CD8-positive, alpha-beta T cell (primary cell): ENCODE measurements at places on chromosomes 5 and 9.

- DNase-seq: no peak
Observed at GRCh38 chr9:121676926-121677325, 25.5 kb downstream of the DAB2IP start.

- DNase-seq: no peak
Observed at GRCh38 chr5:146240951-146241350, 37.5 kb downstream of the RBM27 start.

DNA sequence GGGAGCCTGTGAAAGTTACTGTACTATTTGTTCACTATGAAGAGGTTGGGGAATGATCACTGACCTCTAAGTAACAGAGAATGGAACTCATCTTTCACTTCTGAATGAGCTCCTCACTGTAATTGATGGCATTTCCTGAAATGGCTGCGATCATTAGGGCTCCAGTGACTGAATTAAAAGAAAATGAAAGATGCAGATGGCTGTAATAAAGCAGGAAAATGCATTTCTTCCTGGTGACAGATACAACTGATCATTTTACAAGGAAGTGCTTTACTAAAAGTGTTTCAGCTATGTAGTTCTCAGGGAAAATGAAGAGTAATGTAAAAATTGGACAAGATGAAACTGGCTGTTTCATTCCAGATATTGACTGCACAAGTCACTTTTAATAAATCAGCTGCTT lies 1200.6 kb upstream of the NUDT12 start:
- no peak for DNase-seq

DNA sequence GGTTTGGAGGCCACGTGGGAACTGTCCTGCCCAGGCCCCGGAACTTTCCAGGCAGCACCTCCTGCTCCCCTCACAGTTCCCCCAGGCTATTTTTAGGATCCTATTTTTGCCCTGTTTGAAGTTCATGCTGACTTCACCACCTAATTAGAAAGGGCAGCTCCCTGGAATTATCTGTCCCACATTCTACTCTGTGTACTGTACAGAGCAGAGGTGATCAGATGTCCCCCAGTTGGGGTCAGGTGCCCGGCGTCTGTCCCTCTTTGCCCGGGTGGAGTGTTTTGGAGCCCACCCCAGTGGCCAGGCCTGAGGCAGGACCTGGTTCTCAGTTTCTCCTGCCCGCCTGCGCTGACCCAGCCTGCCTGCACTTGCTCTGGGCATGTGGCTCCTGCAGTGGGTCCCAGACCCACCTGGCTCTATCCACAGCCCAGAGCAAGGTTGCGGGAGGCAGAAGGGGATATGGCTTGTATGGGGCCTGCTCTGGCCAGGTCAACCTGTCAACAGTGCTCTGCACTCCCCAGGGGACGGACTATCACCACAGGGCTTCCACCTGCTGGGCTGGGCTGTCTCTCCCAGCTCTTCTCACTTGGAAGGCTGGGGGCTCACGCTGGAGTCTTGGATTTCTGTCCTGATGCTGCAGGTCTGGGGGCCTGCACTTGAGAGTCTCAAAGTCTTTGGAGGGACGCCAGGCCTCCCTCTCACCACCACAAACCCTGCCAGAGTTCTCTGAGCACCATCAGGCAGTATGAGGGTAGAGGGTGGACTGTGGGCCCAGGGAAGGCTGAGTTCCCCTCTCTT lies 268.3 kb downstream of the GADD45G start:
- DNase-seq: no peak

DNA sequence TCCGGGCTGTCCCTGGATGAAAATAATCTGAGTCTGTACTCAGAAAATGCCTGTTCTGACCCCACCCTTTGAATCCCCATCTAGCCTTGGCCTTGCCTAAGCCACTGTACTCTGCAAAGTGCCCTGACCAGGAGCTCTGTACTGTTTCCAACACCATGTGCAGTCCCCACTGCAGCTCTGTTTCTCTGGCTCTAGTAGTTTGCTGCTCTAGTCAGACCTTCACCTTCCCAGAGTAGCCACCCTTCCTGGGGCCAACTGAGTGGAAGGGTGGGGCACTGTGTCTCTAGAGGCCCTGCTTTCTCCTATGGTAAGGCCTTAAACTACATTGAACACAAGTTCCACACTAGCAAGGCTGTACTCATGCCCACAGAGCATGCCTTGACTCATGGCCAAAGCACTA lies 31.9 kb downstream of the P4HA2 start:
- no peak for DNase-seq

DNA sequence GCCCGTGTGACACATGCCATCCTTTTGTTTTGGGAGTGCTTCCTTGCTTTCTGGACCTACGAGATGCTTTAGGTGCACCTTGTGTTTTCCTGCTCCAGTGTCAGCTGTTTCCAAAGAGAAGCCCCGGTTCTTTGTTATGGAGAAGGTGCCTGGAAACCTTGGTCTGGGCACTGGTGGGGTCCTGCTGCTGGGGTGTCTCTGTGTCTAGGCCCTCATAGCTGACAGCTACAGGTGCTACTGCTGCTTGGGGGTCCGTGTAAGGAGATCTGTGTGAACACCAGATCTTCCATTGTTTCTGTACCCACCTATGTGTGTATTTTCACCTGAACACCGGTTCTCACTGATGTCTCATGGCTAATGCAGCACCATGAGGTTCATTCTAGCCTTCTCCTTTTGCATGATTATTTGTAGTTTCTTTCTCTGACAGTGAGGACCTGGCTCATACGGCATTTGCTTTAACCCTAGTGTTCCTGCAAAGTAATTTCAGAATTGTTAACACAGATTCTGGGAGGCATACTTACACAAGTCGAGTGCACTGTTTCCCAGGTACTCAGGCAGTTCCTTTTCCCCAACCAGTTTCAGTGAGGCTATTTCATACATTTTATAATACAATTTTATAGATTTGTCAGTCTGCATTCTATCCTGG lies 13.2 kb upstream of the FAM120AOS start:
- no peak for DNase-seq

- DNase-seq: no peak
Observed at GRCh38 chr9:93633492-93634221, 57.3 kb downstream of the PHF2 start.

DNA sequence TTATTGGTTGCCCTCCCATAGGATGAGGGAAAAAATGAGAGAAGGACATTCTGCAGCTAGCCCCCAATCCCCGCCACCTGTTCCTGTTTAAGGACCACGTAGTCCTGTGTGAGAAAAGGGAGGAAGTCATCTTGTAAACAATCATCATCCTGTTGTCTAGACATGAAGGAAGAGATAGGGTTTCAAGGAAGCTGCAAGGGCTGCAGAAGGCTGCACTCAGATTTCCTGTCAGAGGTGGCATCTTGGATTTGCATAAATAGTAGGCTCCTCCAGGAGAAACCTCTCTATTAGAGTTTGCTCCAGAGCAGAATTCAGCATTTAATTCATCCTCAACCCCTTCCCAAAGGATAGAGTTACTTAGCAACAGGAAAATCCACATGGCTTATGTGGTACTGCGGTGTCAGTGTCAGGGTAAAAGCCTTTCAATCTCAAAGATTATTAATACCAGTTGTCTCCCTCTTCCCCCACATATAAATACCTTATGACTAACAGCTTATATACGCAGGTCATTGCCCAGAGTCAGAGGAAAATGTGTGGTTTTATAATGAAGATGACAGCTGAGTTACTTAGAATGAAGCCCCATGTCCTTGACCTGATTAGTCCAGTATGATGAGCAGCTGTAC lies 4.6 kb upstream of the DNAJC18 start:
- peak; percentile 36 for DNase-seq

DNA sequence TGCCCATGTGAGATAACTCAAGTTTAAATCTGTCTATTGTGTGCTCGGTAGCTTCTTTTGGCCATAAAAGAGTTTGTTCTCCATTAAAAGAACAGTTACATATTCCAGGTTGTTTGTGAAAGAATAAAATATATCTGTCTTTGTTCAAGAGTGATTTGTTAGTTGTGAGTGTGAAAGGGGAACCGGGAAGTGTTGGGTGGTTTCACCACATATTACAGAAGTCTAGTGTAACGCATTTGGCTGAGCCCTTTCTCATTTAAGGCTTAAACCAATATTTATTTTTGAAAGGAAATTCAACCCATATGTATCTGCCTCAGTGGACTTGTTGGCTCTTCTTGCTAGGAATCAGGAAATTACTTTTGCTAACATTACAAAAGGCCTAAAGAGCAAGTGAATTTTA lies 54.1 kb upstream of the DMRTA1 start:
- DNase-seq: no peak

DNA sequence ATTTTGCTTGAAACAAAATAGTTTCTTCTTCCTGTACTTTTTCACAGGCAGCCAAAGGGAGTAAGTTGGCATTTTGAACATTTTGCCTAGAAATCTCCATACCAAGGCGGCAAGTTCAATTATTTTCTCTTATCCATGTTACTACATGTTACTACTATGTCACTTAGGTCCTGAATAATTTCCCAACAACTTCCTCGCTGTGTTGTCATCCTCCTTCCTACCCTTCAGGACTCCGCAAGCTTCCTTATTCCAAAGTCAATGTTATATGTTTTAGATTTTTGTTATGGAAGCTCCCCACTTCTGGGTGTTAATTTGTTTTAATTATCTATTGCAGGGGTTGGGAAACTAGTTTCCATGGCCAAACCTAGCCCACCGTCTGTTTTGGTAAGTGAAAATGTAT lies 9.9 kb upstream of the B4GALT1 start:
- no peak for DNase-seq

GRCh38 chr5:147390654-147391225 lies 119.1 kb downstream of the DPYSL3 start:
- no peak for DNase-seq

DNA sequence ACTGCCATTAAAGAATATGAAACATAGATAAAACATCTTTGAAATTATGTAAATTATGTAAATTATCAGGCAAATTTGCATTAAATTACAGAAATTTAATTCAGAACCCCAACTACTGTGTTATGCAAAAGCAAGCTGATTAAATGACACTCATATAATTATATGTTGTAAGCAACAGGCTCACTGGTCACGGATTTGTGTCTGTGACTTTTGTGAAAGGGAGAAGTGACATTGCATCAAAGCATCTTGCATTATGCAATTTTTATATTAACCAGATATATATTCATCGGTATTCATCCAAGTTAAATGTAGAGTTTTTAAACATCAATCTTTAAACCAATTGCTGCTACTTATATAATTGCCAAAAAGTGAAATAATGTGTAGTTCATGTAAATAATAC lies 13.0 kb upstream of the GLIPR2 start:
- DNase-seq: no peak

GRCh38 chr9:127970401-127971313 lies 10.1 kb downstream of the EEIG1 start:
- DNase-seq: peak; percentile 38

GRCh38 chr9:129713402-129713679 lies 39.5 kb downstream of the PTGES start:
- no peak for DNase-seq

DNA sequence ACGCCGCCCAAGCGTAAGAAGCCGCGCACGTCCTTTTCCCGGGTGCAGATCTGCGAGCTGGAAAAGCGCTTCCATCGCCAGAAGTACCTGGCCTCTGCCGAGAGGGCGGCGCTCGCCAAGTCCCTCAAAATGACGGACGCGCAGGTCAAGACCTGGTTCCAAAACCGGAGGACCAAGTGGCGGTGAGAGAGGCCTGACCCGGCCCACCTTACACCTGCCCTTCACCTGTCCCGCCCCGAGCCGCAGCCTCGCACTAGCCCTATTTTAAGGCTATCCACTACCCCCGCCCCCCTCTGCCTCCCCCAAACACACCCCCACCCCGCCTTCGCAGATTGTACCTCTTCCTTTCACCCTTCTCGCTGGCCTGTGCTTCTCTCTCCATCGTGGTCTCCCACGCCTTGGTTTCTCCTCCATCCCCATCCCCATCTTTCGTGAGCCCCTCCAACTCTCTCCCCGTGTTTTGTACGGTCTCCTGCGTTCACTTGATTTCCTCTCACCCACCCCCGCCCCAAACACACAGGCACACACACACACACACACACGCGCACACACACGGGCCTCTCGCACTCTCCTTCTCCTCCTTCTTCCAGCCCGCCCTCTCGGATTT lies 1.3 kb downstream of the TLX3 start:
- DNase-seq: no peak

GRCh38 chr5:136155078-136155477 lies 22.4 kb downstream of the SMAD5 start:
- no peak for DNase-seq

DNA sequence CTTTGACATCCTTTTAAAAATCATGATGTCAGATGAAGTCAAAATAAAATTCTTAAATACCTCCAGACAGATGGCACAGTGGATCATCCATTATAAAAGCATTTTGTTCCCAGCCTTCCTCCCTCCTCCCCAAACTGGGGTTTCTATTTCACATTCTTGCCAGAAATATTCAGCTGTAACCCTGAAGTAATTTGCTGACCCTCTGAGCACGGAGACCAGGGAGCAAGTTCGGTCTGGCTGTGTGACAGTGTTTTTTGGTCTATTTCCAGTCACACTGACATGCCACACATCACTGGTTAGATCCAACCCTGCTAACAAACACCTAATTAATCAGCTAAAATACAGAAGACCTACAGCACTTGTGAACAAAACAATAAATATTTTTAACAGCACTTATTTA lies 126.2 kb upstream of the DMRT1 start:
- DNase-seq: no peak

GRCh38 chr5:54845567-54845941 lies 139.8 kb downstream of the ESM1 start:
- no peak for DNase-seq

GRCh38 chr5:88883836-88884607 lies 1.0 kb upstream of the MEF2C start:
- DNase-seq: peak; percentile 24

DNA sequence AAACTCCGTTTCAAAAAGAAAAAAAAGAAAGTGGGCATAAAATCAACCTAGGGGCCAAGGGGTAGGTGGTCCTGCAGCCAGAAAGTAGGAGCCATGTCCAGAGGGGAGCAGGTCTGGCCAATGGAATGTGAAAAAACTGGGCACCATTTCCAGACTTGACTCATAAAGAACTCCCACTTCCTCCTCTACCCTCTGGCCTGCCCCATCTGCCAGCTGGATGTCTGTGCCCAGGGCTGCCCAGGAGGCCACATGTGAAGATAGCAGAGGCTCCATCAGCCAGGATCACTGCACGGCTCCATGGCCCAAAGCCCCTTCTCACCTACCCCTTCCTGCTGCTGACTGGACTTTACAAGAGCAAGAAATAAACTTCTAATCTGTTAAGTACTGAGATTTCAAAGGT lies 42.1 kb upstream of the EEIG1 start:
- no peak for DNase-seq

DNA sequence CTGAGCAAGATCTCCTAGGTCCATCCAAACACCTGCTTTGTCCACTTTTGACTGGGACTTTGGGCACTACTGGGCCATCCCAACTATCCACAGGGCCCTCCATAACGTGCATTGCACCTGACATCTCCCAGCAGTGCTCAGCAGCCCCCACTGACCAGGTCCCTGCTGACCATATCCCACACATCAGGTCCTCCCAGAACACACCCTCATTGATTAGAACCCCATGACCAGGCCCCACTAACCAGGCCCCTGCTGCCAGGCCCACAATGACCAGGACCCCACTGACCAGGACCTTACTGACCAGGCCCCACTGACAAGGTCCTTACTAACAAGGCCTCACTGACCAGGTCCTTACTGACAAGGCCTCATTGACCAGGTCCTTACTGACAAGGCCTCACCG lies 93.9 kb upstream of the CTSV start:
- DNase-seq: no peak

GRCh38 chr5:128241051-128241695 lies 157.6 kb downstream of the SLC12A2 start:
- DNase-seq: no peak

- DNase-seq: no peak
Observed at GRCh38 chr9:14956208-14956607, 46.0 kb upstream of the FREM1 start.

- DNase-seq: no peak
Observed at GRCh38 chr5:179264783-179265513, 80.3 kb downstream of the ADAMTS2 start.

GRCh38 chr5:169809281-169809680 lies 171.0 kb downstream of the INSYN2B start:
- DNase-seq: no peak
